ENCODE measurements at places on chromosomes 1 and 21. TPM values are rescaled to one million over a fixed set of nuclear protein-coding genes. Genes with fewer than 3 reads are reported as not detected.

BMP8B gene
- total RNA-seq = 0.81 TPM

MYBPH gene
- not detected for total RNA-seq

CD1D gene
- total RNA-seq = 2.0 TPM

DNA sequence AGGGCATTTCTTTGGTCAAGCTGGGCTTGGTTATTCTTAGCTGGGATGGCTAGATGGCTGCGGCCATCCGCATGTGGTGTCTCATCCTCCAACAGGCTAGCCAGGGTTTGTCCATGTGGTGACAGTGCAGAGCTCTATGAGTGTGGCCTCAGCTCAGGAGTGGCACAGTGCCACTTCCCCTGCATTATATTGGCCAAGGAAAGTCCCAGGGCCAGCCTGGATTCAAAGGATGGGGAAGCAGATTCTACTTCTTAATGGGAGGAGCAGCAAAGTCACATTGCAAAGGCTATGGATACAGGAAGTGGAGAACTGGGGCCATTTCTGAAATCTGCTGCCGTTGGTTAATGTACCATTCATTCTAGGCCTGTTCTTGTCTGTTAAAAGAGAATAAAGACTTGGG, 34.4 kb downstream of the STUM start:
- H3K4me1 ChIP-seq = no peaks in the 10 kb centered on the region
- no peak overlapping the region for H3K27ac ChIP-seq
- H3K27me3 ChIP-seq = no peaks in the 10 kb centered on the region
- no peak overlapping the region for H3K4me3 ChIP-seq
- no peaks in the 10 kb centered on the region for H3K36me3 ChIP-seq

DNA sequence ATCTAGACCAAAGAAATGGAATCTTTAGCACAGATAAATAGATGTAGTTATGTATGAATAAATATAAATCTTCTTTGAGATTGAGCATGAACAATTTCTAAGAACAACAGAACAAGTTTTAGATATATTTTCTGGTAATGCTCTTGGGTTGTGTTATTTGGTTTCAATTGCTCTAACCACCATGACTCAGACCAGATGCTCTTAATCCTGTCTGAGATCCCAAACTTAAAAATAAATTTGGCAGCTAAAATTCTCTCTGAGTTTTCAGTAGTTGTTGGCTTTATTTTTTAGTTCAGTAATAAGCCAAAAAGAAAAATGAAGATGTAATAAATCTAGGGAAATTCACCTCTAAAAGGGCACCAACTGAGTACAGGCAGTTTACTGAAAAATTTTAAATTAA, 1693.4 kb downstream of the NCAM2 start:
- H3K4me1 ChIP-seq = no peaks in the 10 kb centered on the region
- H3K27me3 ChIP-seq = no peaks in the 10 kb centered on the region
- no peak overlapping the region for H3K27ac ChIP-seq
- no peak for DNase-seq
- H3K4me3 ChIP-seq = no peak overlapping the region

AMY1C gene
- not detected for total RNA-seq

PLCH2 gene
- total RNA-seq = 0.71 TPM

VHLL gene
- total RNA-seq = not detected

DNA sequence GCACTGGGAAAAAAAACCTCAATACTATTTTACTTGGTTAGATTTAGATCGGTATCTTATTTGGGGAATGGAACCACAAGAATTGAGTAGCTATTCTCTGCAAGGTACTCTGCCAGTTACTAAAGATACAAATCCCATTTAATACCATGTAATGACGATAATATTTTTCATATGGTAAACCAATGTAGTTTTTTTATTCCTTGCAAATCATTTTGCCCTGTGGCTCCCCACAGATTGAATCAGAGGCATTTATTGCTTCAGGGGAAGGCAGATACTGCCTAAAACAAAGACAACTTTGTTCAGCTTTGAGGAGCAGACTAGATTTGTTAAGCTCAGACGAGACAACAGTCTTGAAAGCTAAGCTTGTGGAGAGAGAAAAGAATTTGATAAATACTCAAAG, 226.7 kb upstream of the RUNX1 start:
- no peaks in the 10 kb centered on the region for H3K27me3 ChIP-seq
- DNase-seq = no peak
- no peaks in the 10 kb centered on the region for H3K36me3 ChIP-seq
- H3K27ac ChIP-seq = no peak overlapping the region
- no peak overlapping the region for H3K4me3 ChIP-seq

- no peak for DNase-seq
- H3K4me3 ChIP-seq = no peak overlapping the region
- no peak overlapping the region for H3K27ac ChIP-seq
- H3K27me3 ChIP-seq = no peaks in the 10 kb centered on the region
- no peaks in the 10 kb centered on the region for H3K4me1 ChIP-seq
Observed at GRCh38 chr1:31765516-31765915, 1.4 kb upstream of the ADGRB2 start.
